ENCODE measurements at places on chromosomes 6 and 20.
A peak's percentile ranks its signal among the peaks of the same experiment; 100 is the strongest.

GRCh38 chr6:45815466-45816125 lies 200.1 kb downstream of the CLIC5 start:
- no peak for DNase-seq

DNA sequence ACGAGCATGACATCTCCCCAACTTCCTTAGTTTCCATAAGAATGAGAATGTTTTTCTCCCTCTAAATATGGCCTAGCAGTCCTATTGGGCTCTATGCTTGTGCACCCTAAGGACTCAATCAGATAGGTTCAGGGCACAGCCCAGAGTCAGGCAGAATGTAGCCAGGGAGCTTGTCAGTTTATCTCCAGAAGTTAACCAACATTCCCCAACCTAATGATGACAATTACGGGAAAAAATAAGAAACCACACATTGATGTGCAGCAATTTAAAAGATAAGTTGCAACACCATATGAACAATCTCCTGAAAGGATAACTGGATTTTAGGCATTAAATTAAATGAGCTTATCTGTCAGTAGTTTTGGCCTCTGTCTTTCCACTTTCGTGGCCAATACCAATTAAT lies 71.1 kb downstream of the HDDC2 start:
- no peak for DNase-seq

- DNase-seq: peak; percentile 9
Observed at GRCh38 chr6:28543651-28544610, 18.2 kb downstream of the GPX5 start.

DNA sequence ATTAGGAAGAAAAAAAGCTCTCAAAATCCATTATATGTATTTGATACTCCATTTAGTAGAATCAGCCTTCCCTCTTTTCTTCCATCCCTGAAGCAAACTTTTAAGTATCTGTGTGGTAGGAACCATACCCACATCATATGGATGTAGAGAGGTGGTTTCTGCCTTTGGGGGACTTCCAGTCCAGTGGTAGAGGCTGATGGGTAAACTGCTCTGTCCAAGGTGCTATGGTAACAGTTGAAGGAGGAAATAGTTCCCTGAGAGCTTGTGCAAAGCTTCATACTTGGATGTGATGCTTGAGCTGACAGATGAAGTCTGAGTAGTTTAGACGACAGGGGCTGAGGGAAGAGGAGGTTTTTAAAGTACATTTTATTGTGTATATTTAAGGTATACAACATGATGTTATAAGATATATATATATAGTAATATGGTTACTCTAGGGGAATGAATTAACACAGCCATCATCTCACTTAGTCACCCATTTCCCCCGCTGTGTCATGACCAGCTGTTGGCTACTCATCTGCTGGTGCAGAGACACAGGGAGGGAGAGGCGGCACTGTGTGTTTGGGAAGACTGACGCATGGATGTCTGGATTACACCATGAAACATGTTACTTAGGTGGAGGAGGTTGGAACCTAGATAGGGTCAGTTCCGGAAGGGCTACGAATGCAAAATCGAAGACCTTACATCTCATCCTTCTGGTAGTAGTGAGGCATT lies 185.2 kb downstream of the FARS2 start:
- no peak for DNase-seq

DNA sequence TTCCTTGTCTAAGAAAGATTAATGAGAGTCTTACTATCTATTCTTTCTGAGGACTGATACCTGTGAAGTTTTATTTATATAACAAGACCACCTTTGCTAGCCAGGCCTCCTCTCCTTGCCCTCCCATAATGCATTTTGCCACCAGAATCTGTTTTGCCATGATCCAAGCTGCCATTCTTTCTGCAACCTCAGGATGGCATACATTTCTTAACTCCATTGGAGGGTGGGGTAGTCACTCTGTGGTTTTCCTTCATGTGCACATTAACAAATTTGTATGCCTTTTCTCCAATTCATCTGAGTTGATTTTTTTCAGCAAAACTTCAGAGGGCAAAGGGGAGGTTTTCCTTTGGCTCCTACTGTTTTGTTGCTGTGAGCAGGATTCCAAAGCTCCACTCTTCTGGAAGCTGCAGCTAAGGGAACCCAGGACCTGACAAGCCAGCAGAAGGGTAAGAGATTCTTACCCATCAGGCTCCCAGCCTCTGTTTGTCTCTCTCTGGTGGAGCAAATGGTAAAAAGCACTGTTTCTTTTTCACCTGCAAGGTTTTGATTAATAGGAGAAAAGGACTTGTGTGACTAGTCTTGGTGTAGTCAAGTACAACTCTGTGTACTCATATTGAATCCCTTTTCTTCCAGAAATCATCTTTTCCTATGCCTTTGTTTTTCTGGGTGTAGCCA lies 26.2 kb upstream of the ENPP4 start:
- no peak for DNase-seq
